NCI-H460 (cell line): ENCODE measurements at places on chromosomes 1 and 21.

- DNase-seq, result no peak
These were observed 60.3 kb downstream of the SLC45A1 start for GRCh38 chr1:8378178-8378577.

DNA sequence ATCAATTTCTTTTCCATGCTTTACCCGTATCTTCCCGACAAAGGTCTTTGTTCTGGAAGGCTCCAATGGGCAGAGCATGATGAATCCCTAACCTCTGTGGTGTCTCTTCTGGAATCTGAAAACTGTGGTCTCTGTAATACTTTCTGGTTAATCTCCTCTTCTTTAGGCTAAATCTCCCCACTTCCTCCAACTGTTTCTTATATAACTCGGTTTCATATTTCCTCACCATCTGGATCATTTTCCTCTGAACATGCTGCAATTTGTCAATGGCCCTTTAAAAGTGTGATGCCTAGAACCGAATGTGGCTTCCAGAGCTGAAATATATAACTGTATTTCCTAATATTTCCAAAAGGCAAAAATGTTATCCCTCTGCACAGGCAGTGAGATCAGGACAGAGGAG, 66.1 kb downstream of the ALG14 start:
- no peak for DNase-seq

GRCh38 chr1:181122222-181122621, 33.7 kb downstream of the IER5 start:
- no peak for DNase-seq

GRCh38 chr1:206930210-206930798, 8.6 kb upstream of the FCMR start:
- DNase-seq, result no peak

- no peak for DNase-seq
These were observed 143.6 kb upstream of the WNT4 start for GRCh38 chr1:22286491-22286890.

- DNase-seq, result no peak
These were observed 61.6 kb downstream of the TMCO4 start for GRCh38 chr1:19738076-19738475.

DNA sequence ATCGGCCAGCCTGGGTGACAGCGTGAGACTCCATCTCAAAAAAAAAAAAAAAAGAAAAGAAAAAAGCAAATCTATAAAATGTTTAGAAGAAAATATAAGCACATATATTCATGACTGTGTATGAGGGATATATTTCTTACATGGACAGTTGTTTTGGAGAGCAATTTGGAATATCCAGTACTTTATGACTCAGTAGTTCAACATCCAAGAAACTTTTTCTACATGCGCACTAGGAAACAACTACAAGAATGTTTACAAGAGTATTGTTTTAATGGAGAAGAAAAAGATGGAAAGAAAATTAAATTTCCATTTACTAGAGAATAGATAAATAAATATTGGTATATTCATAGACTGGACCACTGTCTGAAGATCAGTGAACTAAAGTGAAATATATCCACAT, 77.5 kb downstream of the MAST2 start:
- no peak for DNase-seq

- DNase-seq, result no peak
These were observed 626 bp downstream of the DYRK3 start for GRCh38 chr1:206635978-206636345.

- no peak for DNase-seq
These were observed 61.8 kb upstream of the USH2A start for GRCh38 chr1:216485042-216485441.

DNA sequence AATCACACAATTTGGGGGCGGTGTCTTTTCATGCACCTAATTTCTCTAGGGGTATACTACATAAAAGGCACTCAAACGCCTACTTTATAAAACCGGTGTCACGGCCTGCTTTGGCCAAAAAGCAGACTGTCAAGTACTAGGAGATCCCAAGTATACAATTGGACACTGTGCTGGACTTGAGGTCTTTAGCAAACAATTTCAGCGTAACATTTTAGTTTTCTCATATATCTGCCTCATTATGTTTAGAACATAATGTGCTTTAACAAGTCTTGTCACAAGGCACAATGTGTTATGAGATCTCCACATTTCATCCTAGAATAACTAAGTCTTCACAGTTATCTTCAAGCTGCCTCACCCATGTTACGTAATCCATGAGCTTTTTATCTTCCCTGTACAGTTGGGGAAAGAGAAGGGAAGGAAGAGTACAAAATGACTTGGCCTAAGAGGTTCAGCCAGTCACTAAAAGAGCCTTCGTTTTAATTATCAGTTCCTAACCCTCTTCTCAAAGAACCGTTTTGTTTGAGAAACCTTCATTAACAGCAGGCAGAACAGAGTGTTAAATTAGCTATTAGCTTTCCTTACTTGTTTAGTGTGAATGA, 1.7 kb downstream of the SSX2IP start:
- DNase-seq, result no peak

DNA sequence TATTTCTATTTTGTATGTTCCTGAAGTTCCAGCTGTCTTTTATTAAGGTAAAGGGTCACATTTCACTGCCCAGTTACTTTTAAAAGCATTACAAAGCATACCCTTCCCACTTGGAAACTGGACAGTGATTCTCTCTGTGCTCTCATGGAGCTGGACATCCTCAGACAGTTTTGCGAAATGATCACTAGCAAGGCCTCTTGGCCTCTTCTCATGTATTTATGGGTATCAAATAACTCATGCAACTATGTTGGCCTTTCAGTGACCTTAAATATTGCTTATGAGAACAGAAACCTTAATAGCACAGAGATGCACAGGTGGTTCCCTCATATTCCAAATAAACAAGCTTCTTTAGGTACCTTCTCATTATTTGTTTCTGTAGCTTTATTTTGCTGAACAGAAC, 7.9 kb upstream of the AMPD1 start:
- DNase-seq, result no peak

- DNase-seq, result no peak
These were observed 55.1 kb upstream of the LRRC8D start for GRCh38 chr1:89765774-89766173.

DNA sequence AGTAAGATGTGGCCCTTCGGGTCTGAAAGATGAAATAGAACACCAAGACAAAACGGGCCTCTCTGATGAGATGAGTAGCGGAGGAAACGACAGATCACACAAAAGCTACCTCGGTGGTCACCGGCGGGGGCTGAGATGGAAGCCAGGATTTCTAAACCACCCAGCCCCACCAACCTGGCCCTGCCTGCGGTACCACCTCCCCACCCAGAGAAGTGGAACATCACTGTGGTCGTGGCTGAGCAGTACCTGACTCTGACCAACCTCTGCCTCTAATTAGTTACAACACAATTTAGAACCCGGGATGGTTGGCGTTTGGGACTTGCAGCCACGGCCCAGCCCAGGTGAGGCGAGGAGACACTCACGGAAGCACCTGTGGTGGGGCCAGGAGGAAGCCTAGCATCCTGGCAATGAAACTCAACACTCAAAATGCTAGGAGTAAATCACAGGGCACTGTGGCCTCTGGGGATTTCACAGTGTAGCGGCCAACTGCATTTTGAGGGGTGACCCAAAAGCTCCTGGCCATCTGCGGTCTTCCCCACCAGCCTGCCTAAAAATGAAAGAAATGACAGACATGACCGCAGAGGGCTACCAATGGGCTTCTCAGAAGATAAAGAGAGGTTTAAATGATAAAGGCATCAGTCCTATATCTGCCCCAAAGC, 73.4 kb downstream of the ITPKB start:
- DNase-seq, result no peak

GRCh38 chr1:246142320-246142893, 364.7 kb downstream of the SMYD3 start:
- DNase-seq, result peak; percentile 90

DNA sequence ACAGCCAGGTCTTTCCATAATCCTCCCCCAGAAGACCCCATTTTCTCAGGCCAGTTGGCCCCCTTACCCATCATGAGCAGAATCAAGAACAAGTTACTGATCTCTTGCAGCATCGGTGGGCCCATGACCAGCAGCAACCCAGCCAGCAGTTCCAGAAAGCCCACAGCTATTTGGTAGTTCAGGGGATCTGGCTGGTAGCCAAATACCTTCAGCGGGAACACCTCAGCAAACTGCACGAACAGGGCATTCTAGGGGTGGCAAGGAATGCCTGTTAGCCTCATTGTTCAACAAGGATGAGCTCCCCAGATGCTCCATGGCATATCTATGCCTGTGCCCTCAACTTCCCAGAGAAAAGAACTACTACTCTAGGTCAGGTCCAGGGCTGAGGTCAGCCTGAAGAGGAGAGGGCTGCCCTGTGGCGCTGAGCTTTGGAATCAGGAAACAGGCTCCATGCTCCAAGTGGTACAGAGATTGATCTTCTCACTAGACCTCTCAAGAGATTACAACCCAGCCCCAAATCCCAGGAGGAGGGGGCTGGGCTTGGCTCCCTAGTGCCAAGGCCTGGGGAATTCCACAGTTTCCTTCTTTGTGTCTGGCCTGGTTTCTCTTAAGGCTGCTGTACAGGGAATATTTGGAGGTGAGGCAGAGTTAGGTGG, 1.3 kb downstream of the TMEM35B start:
- no peak for DNase-seq

DNA sequence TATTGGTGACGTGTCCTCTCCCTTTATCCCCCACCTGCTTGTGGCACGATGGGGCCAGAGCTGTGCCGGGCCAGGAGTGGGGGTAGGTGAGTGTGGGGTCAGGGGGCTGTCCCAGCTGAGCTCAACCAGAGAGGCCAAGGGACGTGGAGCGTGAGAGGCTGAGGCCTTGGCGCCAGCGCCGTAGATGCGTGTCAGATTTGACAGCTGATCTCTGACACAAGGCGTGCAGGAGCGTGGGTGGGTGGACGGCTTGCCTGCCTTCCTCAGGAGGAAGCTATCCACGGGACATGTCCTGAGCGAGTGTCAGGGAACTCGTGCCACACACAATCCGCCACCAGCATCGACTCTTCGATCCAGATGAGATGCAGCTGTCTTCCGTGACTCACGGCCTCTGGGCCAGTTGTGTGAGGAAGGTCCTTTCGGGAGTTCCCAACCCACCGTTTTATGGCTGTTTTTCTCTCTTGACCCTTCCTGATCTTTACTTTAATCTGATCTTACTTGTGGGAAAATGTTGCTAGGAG, 56.7 kb downstream of the SPSB1 start:
- no peak for DNase-seq

- DNase-seq, result no peak
These were observed 182.0 kb upstream of the SGIP1 start for GRCh38 chr1:66351913-66352312.

GRCh38 chr1:42043811-42044210, 109.4 kb upstream of the GUCA2B start:
- DNase-seq, result no peak

GRCh38 chr1:77342745-77343144, 60.9 kb downstream of the AK5 start:
- no peak for DNase-seq

DNA sequence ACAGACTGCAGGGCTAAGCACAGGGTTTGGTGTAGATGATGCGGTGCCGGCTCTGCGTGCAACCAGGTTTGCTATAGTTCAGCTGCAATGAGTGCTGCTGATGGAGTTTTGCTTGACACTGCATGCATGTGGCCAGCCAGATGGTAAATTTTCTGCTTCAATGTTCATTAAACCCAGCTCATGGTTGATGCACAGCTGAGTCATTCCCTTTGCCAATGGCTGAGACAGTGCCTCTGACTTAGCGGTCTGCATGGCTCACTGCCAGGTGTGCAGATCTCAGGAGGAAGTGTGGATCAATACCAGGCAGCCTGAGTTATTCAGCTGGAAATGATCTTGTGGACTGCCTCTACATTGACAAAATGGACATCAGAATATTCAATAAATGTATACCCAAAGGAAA, 172.7 kb upstream of the ZP4 start:
- DNase-seq, result no peak

GRCh38 chr21:34705011-34705410, 36.2 kb downstream of the CLIC6 start:
- DNase-seq, result no peak
